Diencephalon (tissue), 1 donor: ENCODE measurements at places on chromosomes 2 and 18. TPM values are rescaled to one million over a fixed set of nuclear protein-coding genes. Genes with fewer than 3 reads are reported as not detected.

Gene ST3GAL5
- 76.1 TPM for total RNA-seq

Gene ACVR1C
- 3.5 TPM for total RNA-seq

Gene GPR45
- 1.8 TPM for total RNA-seq

Gene ASB18
- total RNA-seq, result 1.6 TPM

Gene SERPINB3
- not detected for total RNA-seq

Gene B4GALT6
- 29.5 TPM for total RNA-seq

Gene POTEI
- total RNA-seq, result 1.2 TPM

Gene PCGF1
- total RNA-seq, result 9.5 TPM

Gene CNOT11
- 20.5 TPM for total RNA-seq

Gene QPCT
- total RNA-seq, result 41.8 TPM

Gene SERPINB13
- total RNA-seq, result under 0.01 TPM

Gene SCG2
- 179 TPM for total RNA-seq

Gene ANKRD30B
- 3.9 TPM for total RNA-seq

Gene SPC25
- 9.2 TPM for total RNA-seq

Gene SPHKAP
- total RNA-seq, result 60.7 TPM

Gene IL36G
- not detected for total RNA-seq

Gene CDH20
- 20.8 TPM for total RNA-seq

Gene C2orf72
- 46.1 TPM for total RNA-seq

Gene CELF4
- 150 TPM for total RNA-seq

Gene CNDP2
- total RNA-seq, result 60.4 TPM
